ENCODE measurements at places on chromosomes 6 and 20.

DNA sequence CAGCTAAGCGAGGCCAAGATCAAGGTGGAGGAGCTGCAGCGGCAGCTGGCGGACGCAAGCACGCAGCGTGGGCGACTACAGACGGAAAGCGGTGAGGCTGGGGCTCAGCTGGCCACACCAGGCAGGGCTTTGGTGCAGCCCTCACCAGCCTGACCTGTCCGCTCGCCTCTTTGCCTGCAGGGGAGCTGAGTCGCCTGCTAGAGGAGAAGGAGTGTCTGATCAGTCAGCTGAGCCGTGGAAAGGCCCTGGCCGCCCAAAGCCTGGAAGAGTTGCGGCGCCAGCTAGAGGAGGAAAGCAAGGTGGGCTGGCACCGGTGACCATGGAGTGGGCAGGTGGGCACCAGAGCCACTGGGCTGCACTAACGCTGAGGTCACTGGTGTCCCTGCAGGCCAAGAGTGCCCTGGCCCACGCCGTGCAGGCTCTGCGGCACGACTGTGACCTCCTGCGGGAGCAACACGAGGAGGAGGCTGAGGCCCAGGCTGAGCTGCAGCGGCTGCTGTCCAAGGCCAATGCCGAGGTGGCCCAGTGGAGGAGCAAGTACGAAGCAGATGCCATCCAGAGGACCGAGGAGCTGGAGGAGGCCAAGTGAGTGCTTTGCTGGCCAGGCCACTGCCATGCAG, 42.8 kb downstream of the MYH7B start:
- DNase-seq: no peak

DNA sequence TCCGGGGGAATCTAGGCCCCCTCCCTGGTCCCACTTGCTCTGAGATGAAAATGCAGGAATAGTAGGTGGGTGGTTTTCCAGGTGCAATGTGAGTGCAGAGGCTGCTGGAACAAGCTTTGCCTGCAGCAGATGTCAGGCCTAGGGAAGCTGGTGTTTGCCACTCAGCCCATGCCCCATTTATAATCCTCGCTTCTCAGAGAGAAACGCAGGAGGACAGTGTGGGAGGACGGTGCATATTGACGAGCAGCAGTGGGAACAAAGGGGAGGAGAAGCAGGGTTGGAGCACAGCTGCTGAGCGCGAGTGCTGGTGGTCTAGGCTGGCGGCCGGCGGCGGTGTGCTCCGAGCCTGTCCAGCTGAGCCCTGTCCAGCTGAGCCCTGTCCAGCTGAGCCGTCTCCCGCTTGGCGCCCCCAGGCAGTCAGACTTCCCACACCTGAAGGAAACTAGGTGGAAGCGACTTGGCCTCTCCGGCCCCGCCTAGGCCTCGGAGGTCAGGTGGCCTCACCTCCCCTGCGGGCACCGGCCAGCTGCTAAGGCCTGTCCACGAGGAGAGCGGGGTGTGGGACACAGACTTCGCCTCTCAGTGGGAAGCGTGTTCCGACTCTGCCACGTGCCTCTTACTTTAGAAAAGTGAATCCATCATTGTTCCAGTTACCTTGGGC, 49.7 kb upstream of the FRMD1 start:
- no peak for DNase-seq

DNA sequence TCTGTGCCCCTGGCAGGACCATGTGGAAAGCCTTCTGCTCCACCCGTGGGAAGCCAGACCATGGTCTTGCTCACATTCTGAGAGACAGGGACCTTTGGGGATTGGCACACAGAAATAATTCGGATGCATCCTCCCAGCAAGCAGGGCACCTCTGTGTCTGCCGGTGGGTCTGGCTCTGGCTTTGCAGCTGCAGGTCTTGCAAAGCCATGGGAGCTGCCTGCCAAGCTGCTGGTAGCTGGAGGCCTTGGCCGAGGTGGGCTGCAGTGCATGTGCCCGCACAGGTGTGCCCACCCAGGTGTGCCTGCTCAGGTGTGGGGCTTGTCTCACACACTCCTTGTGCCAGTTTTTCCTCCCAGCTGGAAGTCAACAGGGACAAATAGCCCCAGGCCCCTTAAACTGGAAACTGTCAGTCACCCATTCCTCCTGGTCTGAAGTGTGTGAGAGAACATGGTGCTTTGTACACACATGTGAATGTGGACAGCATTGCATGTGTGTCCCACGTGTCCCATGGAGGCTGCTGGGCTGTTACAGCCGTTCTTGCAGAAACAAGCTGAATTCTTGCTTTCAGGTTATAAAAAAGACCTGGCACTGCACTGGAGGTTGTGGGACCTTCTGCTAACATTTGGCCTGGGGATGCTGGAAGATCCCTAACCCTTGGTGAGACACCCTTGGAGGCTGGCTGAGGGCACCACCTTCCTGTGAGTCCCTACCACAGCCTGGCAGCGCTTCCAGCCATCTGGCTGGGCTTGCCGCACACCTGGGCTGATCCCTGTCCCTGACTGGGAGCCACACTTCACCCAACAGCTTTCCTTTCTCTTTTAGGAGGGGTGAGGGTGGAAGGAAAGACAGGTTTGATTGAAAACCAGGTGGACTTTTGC, 54.9 kb upstream of the SMOC2 start:
- no peak for DNase-seq

GRCh38 chr6:125009578-125009977, 47.3 kb downstream of the RNF217 start:
- DNase-seq: no peak

DNA sequence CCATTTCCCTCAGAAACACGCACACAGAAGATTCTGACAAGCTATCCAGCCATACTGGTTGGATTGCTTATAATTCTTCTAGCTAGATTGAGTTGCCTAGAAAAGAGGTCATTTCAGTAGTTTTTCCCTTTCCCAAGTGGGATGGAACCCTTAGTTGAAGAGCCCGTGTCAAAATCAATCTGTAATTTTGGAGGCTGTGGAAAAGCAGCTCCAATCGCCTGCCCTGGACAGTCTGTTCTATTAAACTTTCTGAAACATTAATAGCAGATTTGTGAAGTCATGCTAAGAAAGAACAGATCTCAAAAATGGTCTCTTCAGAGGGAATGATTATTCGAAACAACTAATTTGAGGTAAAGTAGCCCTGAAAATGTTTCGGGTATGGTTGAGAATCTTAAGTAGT, 29.3 kb downstream of the TMEM200A start:
- DNase-seq: no peak

- no peak for DNase-seq
Measured at GRCh38 chr20:37354210-37355195, 8.6 kb downstream of the SRC start.
